HEK293T (cell line): ENCODE measurements at places on chromosomes 5 and 9.

GRCh38 chr9:85200726-85201404 is 531.3 kb downstream of the NTRK2 start:
- no peak for DNase-seq

- DNase-seq, result no peak
Measured at GRCh38 chr9:35431467-35431866, 58.4 kb upstream of the RUSC2 start.

DNA sequence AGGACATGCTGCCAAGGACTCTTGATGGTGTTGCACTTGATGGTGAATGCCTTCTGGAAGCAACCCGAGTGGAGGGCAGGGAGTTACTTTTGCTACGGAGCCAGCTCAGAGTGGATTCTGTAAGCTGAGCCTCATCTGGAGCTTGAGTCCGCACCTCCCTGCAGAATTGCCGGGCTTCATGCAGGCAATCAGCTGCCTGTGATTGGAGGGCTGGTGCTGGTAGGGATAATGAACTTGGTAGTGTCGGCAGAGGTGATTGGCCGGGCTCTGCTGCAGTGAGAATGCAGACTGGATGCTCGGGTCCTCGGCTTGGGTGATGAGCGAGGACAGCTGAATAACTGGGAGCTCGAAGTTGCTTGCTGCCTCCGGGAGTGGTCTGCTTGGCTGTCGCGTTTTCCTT is 23.1 kb downstream of the SLC25A25 start:
- DNase-seq, result no peak

- DNase-seq, result no peak
Measured at GRCh38 chr9:113803811-113804589, 72.1 kb upstream of the ZNF618 start.

DNA sequence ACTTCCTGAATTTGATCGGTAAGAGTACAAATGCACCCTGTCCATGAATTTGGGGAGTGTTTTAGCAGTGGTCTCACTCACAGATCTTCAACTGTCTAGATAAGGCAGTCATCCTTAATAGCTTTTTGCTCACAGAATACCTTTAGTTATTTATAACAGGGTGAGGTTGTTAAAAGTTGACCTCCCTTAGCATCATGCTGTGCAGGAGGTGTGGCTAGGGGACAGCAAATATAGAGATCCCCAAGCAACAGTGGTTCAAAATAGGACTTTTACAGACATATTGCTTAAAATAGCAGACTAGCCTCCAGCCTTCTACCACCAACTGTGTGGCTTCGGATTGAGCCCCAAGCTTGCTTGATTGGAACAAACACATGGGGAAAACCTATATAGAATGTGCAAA is 724.4 kb downstream of the TLE1 start:
- peak; percentile 27 for DNase-seq

- DNase-seq, result no peak
Measured at GRCh38 chr5:75545131-75545530, 33.4 kb downstream of the POLK start.

DNA sequence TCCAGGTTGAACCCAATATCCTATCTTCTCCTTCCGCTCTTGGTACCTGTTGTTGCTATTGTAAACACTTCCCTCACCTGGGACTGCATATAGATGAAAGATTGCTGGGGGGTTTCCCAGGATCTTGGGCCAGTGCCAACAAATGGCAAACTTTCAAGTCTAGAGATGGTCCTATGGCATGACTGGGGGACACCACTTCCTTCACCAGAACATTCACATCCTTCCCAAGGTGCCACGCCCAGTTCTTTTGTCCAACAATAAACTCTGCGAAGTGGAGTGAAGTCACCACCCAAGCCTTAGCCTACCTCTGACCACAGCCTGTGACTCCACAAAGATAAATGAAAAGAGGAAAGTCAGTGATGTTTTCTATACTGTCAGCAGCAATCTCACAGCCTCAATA is 34.4 kb downstream of the DOCK8 start:
- DNase-seq, result no peak

DNA sequence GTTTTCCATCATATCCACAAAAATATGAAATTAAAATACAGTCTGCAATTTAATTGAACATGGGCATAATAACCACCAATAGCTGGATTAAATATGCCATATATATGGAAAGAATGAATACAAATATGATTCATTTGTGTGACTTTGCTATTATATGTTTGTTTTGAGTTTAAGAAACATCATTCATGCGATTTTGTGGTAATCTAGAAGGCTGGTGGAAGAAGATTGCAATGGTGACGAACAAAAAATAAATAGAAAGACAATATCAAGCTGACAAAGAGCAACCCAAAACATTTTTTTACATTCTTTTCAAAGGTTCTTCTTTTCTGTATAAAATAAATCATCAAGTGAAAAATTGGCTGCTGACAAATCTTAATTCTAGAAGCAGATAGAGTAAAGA is 610.0 kb downstream of the MAT2B start:
- DNase-seq, result no peak
